Muscle of leg (tissue), 16 donors: ENCODE measurements at places on chromosomes 2 and 18. TPM values are rescaled to one million over a fixed set of nuclear protein-coding genes. Genes with fewer than 3 reads are reported as not detected.

Gene ANKRD12
- total RNA-seq: 68.8 TPM

Gene CFC1B
- total RNA-seq: not detected

Gene ANTXR1
- 86.0 TPM for total RNA-seq

DNA sequence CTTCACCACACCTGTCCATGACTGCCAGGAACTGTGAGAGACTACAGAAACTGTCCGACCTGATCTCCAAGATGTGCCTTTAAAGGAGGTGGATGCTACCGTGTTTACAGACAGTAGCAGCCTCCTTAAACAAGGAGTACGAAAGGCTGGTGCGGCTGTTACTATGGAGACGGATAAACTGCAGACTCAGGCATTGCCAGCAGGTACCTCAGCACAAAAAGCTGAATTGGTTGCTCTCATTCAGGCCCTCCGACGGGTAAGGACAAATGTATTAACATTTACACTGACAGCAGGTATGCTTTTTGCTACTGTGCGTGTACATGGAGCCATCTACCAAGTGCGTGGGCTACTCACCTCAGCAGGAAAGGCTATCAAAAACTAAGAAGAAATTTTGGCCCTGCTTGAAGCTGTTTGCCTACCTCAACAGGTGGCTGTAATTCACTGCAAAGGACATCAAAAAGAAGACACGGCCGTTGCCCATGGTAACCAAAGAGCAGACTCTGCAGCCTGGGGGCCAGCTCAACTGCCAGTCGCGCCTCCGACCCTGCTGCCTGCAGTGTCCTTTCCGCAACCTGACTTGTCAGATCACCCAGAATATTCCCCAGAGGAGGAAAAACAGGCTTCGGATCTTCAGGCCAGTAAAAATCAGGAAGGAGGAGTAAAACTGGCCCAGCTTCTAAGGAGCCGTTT lies 30.9 kb downstream of the SKA1 start:
- no peak for DNase-seq

GRCh38 chr18:45399146-45399545 lies 216.1 kb upstream of the SLC14A2 start:
- no peak for DNase-seq

DNA sequence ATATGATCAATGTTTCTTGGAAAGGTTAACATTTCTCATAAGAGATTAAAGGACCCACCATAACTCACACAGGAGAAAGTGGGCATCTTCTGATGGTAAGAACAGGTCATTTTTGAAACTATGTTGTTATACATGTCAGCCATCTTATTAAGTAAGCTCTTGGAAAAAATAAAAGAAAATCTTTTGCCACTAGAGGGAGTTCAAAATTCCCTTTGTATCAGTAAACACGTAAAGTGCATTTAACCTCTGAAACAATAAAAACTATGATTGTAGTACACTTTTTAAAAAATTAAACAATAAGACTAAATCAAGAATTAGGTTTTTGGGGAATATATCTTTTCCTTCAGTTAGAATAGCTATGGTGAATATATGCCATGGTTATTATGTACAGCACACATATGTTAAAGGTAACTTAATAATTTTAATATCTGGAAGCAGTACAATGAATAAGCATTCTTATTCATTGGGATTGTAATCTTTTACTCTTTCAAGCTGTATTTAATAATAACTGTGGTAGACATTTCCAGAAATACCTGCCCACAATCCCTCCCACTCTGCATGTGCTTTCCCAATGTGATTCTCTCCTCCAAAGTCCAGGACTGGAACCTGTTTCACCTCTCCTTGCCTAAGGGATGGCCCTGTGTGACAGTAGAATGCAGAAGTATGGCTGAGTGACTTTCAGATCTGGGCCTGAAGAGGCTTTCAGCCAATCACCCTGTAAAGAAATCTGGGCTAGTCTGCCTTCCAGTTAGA lies 64.2 kb downstream of the RBMS1 start:
- peak; percentile 88 for DNase-seq

DNA sequence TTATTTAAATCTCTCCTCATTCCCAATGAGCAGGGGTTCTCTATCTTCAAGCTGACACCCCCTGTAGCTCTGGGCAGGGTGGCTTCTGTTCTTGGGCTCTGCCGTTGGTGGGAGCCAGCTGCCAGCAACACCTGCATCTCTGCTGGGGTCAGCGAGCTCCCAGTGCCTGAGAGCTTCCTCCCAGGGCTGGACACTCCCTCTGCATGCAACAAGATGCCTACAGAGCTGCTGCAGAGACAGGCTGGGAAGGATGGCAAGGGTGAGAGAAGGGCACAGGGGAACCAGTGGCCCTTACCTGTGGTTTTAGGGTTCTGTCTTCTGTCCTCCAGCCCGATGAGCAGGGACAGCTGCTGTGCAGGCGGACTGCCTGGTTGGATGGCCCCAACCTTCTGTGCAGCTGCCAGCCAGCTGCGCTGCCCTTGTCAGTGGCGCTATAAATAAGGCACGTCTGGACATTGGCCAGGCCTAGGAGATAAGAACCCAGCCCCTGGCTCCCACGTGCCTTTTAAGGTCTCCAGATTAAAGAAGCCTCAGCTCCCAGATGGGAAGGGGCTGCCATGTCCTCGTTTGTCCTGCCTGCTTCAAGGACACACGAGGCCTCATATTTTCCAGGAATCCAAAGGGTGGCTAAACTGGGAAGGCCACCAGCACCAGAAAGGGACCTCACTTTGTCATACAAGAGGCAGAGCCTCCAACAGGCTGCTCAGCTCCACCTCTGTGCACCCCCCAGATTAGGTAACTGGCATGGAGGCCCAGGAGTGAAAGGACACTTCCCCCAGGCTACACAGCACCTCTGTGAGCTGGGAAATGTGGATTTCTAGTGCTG lies 39.5 kb upstream of the FHL2 start:
- DNase-seq: peak; percentile 87

DNA sequence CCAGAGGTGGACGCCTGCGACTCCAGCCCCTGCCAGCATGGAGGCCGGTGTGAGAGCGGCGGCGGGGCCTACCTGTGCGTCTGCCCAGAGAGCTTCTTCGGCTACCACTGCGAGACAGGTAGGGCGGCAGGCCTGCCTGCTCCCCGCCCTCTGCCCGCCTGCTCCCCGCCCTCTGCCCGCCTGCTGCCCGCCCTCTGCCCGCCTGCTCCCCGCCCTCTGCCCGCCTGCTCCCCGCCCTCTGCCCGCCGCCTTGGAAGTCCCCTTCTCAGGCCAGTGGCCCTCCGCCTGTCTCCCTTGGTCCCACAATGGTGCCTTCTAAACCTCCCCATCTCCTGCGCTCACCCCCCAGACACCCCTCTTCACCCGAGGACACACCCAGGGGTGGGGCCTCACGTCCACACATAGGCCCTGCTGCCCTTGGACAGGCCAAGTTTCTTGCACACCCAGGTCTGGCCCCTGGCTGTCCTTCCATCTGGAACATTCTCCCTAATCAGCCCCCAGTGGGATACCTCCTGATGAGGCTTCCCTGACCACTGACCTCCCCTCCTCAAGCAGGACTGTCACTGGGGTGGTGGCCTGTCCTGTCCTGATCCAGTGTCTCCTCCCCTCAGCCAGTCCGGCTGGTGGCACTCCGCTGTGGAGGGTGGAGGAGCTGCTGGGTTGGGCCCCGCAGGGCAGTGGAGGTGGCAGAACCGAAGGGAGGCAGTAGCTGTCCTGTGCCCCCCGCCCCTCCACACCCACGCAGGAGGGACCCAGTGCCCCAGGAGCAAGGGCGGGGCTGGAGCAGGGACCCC lies 37.9 kb downstream of the MTERF4 start:
- DNase-seq: no peak

DNA sequence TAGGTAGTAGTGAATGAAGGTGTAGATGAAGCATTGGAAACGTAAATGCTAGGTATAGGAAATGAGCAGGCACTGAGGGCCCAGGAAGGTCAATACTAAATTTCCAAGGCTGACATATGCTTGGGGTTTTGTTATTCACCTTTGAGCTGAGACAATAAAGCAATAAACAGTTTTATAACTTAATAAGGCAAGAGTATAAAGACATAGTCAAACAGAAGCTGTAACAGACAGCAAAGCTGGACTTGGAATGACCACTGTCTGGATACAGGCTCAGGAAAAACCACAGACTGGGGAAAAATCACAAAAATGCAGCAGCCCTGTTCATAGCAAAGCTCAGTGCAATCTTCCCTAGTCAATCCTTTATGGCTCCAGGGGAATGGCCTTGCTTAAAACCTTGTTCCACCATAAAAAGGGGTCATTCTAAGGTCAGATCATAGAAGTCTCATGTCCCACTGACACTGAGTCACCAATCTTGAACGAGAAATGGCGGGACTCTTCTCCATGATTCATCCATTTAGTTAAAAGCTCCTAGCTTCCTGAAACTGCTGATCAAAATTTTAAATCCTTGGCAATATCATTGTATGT lies 493.3 kb downstream of the CMPK2 start:
- DNase-seq: no peak

DNA sequence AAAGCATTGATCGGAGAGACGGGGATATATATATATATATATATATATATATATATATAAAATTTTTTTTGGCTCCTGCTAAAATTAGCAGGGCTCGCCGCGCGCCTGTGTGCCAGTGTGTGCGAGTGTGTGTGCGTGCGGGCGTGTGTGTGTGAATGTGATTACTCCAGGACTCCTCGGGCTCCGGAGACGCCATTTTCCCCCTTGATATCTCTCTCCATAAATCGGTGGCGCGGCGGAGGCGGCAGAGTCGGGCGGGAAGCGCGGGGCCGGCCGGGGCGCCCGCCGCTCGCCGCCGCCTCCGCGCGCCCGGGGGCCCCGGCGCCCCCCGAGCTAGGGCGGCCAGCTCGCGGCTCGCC lies 795 bp upstream of the SETBP1 start:
- peak; percentile 83 for DNase-seq

GRCh38 chr2:48183991-48184390 lies 277.7 kb upstream of the FBXO11 start:
- DNase-seq: no peak
